Activated naive CD4-positive, alpha-beta T cell treated with anti-CD3 and anti-CD28 coated beads, Interleukin-2, amount 50 U/mL, for 72 hours (primary cell): ENCODE measurements at places on chromosomes 7 and 10.

- DNase-seq, result no peak
These were observed 75.2 kb upstream of the NPVF start for GRCh38 chr7:25303281-25304181.

DNA sequence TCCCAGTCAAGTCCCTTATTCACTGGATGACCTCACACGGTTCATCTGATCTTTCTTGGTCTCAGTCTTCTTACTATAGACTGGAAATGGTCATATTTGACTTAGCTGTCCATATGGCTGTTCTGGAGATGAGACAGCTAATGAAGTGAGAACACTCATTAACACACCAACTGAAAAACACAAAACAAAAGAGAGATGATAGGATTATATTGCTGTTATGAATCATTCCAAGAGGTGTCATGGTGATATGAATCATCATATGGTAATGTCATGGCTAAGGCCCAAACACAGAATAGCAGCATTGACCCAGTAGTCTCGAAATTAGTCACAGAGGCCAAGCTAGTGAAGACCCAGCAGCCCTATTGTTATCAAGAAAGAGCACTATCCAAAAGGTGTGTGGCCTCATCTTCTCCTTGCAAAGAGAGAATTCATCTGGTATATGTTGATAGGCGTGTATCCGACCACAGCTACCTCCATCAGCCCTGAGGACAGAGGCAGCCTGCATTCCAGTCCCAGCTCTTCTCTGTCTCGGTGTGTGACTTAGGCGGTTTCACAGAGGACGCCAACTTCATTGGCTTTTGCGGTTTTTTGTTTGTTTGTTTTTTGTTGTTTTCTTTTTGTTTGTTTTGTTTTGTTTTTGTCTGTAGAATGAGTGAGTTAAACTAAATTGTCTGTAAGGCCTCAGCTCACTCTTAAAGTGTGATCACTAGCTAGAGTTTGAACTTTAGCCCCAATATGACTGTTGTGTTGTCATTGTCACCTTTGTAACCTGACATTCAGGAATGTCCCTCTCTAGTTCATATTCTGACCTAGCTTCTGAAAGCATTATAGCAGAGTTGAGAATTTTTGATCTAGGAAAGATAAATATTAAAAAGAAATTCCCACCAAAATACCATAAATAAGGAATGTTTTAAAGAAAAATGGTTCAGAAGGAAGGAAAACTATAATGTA, 97.4 kb upstream of the PDCD4 start:
- DNase-seq, result peak; percentile 64

- no peak for DNase-seq
These were observed 18.0 kb downstream of the SH2B2 start for GRCh38 chr7:102304668-102305067.

DNA sequence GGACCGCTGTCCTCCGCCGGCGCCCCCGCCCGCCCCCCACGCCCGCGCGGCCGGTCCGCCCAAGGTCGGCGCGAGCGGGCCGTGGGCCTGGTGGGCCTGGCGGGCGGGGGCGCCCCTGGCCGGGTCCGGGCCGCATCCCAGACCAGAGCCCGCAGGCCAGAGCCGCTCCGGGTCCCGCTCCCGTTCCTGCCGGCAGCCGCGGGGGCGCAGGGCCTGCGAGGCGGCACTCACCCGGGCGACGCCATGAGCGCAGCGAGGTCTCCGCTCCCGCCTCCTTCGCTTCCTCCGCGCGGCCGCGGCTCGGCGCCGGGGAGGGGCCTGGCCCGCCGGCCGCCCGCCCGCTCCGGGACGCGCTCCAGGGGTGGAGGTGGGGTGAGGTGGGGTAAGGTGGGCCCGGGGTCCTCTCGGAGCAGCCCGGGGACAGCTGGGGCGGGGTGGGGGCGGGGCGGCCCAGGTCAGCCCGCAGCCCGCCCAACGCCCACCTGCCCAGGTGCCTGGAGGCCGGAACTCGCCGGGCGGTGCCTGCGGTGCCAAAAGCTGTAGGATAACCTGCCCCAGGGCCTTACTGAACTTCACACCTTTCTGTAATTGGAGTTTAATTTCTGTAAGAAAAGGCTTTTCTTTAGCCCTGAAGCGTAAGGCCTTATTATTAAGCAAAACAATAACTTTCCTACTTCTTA, at the start of gene URGCP:
TSS of gene URGCP (minus strand) at position 266 of the 680 bp plus-strand sequence. CDS start at position 245, 21 bp downstream.
- DNase-seq, result peak; percentile 63

GRCh38 chr7:36207451-36208291, 54.6 kb downstream of the EEPD1 start:
- no peak for DNase-seq

GRCh38 chr7:139720705-139721231, 57.0 kb downstream of the HIPK2 start:
- peak; percentile 39 for DNase-seq

- peak; percentile 47 for DNase-seq
These were observed 1.7 kb upstream of the CXCL12 start for GRCh38 chr10:44386546-44387052.

- DNase-seq, result no peak
These were observed 2.4 kb downstream of the PRDX3 start for GRCh38 chr10:119176166-119176565.

GRCh38 chr10:75035975-75036708, 75.3 kb upstream of the SAMD8 start:
- no peak for DNase-seq

DNA sequence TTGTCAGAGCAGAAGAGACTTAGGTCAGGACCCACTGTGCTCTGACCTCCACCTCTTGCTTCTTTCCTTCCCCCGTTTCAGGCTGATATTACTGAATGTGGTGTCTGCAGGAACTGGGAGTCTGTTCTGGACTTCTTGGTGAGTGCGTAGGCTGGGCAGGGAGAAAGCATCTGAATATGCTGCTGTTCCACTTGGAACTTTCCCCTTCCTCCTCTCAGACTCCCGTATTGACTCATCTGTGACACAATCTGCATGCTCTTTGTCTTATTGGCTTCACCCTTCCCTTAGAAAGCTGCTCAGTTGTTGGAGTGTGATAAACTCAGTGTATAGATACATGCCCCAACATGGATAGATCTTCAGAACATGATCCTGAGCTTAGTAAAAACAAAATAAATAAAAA, 137.6 kb upstream of the HABP2 start:
- DNase-seq, result no peak

DNA sequence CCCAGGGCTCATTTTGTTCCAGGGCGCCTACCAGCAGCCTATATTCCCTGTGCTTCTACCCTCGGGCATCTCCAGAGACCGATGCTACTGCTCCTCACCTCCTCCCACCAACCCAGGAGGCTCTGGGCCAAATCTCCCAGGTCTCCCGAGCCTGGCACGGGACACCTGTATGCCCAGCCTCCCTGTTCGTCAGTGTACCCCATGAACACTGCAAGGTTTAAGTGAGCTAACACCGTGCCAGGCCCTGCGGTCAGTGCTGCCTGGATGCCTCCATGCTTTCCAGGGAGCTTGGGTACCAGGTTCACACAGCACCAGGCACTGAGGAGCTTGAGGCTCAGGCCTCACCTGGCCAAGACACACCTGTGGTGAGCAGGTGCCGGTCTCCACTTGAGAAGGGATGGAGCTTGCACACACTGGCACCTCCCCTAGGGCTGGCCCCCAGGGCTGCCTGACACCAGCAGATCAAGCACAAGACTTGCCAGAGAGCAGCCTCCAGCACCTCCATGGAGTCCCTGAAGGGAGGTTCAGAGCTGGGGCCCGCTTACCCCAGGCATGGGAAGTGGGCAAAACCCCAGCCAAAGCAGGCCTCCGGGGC, 80.3 kb downstream of the FAM53B start:
- no peak for DNase-seq

DNA sequence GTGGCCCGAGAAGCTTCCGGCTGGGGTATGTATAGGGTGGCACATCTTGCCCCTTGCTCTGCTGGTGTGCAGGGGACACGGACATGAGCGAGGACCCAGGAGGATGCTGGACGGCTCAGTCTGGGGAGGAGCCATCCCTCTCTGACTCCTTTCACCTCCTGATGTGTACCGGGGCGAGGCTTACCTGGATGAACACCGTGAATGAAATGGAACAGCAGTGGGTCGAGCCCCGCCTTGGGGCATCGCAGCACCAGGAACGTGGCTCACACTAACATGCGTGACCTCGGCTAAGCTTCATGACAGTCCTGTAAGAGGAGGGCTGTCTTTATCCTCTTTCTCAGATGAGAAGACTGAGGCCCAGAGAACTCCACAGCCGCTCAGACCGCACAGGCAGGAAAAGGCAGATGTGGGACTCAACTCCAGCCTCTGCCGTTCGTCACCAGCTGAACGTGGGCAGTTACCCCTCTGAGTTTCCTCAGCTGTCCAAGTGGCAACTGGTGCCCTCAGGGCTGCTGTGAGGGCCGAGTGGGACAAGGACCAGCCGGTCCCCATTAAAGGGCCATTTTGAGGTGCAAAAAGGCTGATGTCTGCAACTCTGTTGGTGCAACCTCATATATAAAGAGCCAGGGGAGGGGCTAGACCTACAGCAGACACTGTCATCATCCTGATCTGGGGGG, 54.5 kb downstream of the INSIG1 start:
- DNase-seq, result no peak

DNA sequence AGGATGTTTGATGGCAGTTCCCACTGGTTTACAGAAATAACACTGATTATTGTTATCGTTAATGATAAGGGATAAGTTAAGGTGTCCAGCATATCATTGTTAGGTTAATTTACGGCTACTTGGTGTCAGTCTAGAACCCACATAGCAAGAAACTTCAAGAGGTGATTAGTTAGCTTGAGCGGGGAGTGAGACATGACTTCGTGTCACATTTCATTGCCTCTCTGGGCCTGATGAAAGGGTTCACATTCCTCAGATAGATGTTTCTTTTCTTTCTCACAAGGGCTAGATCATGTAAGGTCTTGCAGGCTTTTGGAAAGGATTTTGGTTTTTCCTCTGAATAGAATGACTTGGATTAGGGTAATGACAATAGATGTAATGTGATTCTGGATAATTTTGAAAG, 26.7 kb downstream of the WAC start:
- no peak for DNase-seq

DNA sequence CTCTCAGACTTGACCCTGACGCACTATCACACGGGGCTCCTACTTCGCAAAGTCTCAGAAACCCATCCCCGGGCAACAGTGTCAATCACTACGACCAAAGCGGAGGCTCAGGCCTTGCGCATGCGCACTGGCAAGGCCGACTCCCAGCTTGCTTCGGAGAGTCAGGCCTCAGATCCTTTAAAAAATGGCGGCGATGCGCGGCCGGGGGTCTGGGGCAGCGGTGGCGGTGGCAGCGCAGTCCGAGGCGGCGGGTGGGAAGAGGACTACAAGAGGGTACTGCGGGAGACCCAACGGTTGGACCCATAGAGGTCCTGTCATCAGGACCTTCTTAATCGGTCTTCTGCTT, 196.9 kb downstream of the ZNF716 start:
- no peak for DNase-seq

GRCh38 chr10:115829521-115830205, 443.3 kb downstream of the GFRA1 start:
- DNase-seq, result no peak

GRCh38 chr7:157005456-157006204, 4.8 kb downstream of the MNX1 start:
- DNase-seq, result peak; percentile 24

DNA sequence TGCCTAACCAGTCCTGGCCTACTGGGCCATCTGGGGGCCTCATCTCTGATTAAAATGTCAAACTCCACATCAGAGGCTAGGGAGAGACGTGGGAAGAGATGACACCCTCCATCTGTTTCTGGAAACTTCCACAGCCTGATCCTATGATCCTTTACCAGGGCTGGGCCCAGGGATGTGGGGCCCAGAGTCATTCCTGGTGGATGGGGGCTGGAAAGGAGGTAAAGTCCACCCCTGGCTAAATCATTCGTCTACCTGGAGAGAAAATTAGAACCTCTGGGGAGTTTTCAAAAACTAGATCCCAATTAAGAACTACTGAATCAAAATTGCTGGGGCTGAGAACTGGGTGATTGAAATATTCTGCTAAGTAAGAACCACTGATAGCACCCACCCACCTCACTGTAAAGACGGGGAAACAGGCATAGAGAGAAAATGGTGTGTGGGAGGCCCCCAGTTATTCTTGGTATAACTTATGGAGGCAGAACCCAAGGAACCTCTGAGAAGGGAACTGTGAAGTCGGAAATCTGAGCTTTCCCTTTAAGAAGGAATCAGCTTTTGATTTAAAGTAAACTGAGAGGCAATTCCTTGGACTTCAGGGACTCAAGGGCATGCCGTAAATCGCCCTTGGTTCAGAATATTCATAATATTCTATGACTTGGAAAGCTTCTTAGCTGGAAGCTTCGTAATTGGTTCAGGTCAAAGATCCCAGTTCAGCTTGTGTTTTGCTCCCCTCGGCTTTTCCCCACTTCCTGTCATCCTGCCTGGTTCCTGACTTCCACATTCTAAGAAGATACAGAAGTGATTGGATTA, 53.1 kb downstream of the PRKAG2 start:
- DNase-seq, result no peak

DNA sequence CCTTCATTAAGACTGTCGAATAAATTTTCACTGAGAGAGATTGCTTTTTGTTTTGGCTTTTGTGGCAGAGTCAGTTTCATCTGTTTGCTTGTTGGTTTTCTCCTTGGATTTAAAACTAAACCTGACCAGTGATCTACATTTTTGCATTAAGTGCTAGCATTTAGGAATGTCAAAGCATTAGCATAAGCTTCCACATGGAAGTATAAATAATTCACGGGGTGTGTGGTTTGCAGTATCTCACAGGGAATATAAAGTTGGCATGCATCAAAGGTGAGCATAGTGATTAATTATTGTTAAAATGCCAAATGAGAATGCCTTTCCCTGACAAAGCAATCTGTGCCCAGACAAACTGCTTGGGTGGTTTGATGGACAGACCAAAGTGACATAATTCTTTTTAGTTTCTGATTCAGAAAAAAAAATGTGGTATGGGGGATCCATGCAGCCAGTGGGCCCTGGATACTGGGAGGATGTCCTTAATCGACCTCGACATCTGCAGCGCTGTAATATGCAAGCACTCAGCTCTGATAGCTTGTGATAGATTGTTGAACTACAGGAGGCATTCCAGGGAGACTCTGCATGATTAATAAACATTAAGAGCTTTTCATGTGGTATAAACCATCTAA, 339.3 kb upstream of the POM121L12 start:
- no peak for DNase-seq

- DNase-seq, result no peak
These were observed 61.3 kb upstream of the TRIL start for GRCh38 chr7:29019387-29019786.

DNA sequence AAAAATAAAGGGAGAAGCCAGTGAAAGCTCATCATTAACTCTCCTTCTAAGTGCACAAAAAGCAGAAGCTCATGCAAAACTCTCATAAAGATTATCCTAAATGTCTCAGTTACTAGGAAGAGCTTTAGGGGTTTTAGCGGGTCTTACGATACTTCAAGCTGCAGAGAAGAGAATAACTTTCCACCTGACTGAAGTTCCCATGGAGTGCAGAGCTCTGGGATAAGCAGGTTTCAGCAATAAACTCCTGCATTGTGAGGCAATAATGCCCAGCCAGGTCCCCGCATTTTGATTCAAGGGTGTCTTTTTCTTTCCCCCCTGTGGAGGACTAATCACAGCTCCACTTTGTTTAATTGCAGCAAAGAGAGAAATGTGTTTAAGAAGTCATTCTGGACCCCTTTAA, 241.9 kb upstream of the SP8 start:
- no peak for DNase-seq

- DNase-seq, result no peak
These were observed 28.9 kb downstream of the MAT1A start for GRCh38 chr10:80260295-80261243.

- DNase-seq, result peak; percentile 4
These were observed 108.2 kb upstream of the EGR2 start for GRCh38 chr10:62924344-62924748.

- DNase-seq, result no peak
These were observed 6.9 kb downstream of the CCL24 start for GRCh38 chr7:75806560-75807307.
